ENCODE measurements at places on chromosomes 7 and 10.

DNA sequence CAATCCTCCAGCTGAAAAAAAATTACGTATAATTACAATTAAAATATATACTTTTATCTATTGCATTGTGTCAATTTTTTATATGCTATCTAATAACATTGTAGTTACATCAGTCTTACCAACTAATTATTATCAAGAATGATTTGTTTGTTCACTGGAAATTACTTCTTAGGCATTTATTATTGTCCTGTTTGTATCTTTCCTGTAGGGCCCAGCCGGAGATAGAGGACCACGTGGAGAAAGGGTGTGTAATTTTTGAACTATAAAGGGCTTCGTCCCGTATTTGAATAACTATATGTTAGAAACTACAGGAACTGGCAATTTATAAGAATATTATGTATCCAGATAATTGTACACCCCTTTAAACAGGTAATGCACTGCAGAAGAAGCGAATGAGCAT, 4.1 kb downstream of the COL1A2 start:
- DNase-seq: no peak

DNA sequence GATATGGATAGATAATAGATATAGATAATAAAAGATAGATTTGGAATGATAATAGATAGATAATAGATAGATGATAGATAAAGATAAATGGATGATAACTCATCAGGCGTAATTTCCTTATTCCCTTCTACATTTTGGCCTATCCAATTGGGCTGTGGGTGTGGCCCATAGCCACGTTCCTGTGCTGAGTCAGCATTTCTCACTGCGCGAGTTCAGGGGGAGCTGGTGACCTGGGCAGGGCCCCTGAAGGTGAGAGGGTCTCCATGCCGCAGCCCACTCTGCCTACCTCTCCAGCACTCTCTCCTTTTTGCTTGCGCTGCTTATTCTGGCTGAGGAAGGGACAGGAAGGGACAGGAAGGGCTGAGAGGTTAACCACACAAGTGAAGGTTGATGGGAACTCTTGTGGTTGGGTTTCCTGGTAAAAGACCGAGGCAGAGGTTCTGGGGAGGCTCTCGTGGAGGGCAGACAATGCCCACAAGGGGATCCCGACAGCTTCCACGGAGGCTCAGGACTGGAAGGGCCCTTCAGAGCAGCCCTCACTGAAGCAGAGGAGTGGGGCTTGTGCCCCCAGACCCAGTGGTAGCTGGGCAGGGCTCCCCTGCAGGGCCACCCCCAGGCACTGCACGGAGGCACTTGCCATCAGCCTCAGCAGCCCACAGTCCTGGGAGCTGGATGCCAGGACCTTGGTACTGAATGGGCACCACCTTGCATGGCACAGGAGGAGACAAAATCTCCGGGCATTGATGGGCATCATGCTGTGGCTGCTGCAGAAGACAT, 247.3 kb upstream of the PITRM1 start:
- no peak for DNase-seq

- DNase-seq: peak; percentile 94
Measured at GRCh38 chr7:24979863-24980533, at the start of gene OSBPL3. TSS of gene OSBPL3 (minus strand) at chr7:24980178. CDS start at chr7:24892472, 87,706 bp downstream.

DNA sequence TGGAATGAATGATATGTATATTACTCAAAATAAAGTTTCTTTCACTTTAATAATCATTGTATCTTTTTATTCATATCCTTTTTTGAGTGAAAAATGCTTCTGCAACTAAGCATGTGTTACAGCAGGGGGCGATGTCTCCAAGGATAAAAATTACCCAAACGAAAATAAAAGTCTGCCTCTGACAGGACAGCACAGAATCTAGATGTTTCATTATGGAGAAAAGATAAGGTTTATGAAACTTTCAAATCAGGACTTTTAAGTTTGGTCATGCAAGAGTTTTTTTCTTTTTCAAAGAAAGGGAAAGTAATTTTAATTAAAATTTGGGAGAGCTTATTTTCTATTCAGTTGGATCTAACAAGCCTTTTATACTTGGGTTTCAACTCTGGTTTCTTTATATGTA, 48.4 kb downstream of the TES start:
- DNase-seq: peak; percentile 23

DNA sequence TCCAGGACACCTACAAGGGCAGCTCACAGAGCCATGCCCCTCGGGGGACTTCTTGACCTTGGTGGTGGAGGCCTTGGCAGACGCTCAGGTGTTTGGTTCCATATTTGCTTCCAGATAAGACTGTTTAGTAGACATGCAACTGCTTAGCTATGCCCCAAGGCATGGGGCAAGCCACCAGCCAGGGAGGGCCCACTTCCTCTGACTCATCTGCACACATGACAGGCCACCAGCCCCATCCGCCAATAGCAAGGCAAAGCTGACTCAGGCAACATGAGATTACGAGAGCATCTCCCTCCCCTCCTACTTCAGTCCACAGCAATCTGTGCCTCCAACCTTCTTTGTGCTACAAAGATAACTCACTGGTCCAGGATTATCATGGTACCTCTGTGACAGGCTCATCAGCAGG, 54.9 kb downstream of the KCNMA1 start:
- DNase-seq: peak; percentile 88

- DNase-seq: no peak
Measured at GRCh38 chr7:81707196-81707595, 62.7 kb downstream of the HGF start.

GRCh38 chr7:139389091-139389490, 29.4 kb downstream of the LUC7L2 start:
- DNase-seq: no peak

DNA sequence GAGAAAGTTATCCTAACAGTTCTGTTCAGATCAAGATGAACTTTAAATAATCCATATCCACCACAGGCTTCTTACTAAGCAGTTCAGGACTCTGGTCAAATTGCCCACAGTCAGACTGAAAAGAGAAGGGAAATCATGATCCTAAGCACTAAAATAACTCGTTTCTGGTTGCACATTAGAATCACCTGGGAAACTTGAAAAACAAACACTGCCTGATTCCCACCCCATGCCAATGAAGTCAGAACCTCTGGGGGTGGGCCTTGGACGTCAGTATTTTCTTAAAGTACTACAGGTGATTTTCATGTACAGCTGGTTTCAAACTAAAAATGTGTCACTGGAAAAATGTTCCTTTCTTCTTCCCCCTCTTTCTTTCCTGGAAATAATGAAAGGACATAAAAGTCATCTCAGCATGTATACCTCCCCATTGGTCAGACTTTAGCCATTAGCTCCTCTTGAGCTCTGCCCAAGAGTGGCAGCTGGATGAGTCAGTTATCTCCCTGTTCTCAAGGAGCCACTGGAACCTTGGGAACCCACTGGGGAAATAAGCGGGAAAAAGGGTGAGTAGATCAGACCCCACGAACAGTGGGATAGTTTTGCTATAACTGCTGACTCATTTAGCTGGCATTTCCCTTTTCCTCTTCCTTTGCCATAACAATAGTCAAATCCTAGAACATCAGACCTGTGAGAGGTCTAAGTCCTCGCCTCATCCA, 75.3 kb upstream of the IL6 start:
- peak; percentile 55 for DNase-seq

DNA sequence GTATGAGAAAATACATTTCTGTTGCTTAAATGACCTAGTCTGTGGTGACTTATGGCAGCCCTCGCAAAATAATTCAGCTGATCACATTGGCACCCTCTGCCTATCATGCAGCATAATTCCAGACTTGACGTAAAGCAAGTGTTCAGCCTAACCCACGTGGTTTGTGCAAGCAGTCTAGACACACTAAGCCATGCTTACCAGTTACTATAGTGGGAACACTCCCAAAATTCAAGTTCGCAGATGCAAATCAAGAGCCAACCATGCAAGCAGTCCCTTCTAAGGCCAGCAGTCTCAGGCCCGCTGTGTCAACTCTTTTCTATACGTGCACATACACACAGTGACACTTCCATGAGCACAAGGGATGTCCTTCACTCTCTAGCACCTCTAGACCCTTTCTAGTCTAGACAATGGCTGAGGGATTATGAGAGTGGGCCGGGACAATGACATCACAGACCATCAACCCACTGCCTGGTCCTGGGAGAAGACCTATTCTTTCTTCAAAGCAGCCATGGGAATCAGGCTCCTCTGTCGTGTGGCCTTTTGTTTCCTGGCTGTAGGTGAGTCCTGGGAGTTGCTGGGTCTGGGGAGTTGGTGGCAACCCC, 29.0 kb upstream of the PRSS1 start:
- no peak for DNase-seq

- DNase-seq: no peak
Measured at GRCh38 chr7:144691240-144691639, 144.6 kb downstream of the TPK1 start.

GRCh38 chr7:45102785-45103712, 8.4 kb downstream of the TBRG4 start:
- no peak for DNase-seq

GRCh38 chr10:43226851-43227845, 39.7 kb downstream of the RASGEF1A start:
- no peak for DNase-seq
